Upper lobe of left lung (tissue), 6 donors: ENCODE measurements at places on chromosomes 1 and 21. TPM values are rescaled to one million over a fixed set of nuclear protein-coding genes. Genes with fewer than 3 reads are reported as not detected.

- no peak for DNase-seq
These were observed 32.8 kb downstream of the RNASEL start for GRCh38 chr1:182556279-182556678.

DNA sequence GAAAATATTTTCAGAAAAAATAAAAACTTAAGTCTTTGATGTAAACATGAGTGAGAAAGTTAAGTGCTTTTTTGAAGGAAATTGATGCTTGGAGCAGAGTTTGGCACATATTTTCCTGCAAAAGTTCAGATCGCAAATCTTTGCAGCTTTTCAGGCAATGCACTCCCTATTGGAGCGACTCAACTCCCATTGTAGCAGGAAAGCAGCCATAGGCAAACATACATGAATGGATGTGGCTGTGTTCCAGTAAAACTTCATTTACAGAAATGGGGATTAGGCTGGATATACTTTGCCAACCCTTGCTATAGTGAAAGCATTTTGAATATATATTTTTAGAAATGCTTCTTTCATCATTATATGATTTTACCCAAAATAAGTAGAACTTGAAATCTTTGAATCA lies 8.1 kb downstream of the AGL start:
- DNase-seq: no peak

- DNase-seq: no peak
These were observed 13.5 kb downstream of the DNAJC16 start for GRCh38 chr1:15540186-15540585.

Gene RGS8
- total RNA-seq: 0.20 TPM

Gene PPIAL4G
- not detected for total RNA-seq

Gene KIF14
- 0.26 TPM for total RNA-seq

GRCh38 chr1:94992863-94993563 lies 66.1 kb upstream of the CNN3 start:
- no peak for DNase-seq

DNA sequence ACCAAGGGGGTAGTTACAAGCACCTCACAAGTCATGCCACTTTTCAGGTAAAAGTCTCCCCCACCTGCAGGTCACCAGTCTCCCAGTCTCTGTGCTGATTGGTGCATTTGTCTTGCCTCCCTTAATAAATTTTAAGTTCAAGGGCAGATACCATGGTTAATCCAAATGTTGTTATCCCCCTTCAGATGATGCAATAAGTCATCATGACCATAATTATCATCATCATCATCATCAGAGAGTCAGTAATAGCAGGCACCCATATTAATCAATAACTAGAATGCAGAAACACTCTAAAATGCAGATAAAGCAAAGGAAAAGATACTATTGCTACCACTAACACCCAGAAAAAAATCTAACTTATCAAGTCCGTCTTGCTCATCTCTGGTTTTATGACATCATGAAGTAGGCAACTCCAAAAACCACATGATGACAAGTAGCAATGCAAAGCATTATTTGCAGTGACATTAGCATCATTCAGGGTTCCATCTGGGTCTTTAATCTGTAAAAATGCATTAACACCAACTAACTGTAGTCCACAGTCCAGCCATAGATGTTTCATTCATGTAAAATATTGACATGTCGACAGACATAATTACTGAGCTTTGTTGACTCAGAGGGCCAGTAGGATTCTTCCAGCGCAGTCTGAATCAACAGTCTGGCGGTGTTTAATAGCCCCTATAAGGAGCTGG lies 492.0 kb upstream of the RUNX1 start:
- no peak for DNase-seq

Gene TNFAIP8L2
- total RNA-seq: 19.1 TPM

DNA sequence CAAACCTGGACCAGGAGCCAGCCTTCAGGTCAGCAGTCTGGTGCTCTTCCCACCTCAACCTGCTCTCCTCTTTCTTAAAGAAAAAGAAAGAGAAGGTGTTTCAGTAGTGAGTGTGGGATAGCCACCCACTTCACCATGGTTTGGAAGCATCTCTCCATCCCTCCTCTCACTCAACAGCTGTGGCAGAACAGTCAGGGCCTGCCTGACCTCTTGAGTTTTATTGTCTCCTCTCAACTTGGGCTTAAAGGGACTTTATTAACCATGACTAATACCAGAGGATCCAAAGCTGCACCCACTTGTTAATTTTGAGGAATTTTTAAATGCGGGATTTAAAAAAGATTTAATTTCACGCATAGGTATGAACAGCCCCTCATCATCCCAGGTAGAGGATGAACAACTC lies 570 bp upstream of the VASH2 start:
- DNase-seq: no peak

GRCh38 chr1:17304826-17305175 lies 3.2 kb upstream of the PADI4 start:
- peak; percentile 34 for DNase-seq

DNA sequence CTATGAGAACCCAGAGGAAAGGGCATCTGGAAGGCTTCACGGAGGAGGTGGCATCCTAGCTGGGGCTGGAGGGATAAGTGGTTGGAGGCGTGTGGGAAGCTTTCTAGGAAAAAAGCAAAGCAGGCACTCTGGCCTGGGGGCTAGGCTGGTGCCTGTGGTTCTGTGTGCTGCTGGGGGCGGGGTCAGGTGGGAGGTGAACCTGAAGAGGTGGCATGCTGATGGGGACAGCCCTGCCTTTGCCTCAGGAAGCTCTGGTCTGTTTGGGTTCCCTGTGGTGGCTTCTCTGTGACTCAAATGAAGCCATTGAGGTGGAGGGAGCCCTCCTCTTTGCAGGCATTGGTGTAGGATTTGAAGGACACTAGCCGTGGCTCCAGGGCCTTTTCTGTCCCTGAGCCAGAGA lies 221.6 kb upstream of the POU3F1 start:
- DNase-seq: no peak

- no peak for DNase-seq
These were observed 16.0 kb upstream of the PROK1 start for GRCh38 chr1:110434946-110435345.

Gene AIRE
- not detected for total RNA-seq

- DNase-seq: no peak
These were observed 331.2 kb downstream of the KIF26B start for GRCh38 chr1:245485996-245486395.

DNA sequence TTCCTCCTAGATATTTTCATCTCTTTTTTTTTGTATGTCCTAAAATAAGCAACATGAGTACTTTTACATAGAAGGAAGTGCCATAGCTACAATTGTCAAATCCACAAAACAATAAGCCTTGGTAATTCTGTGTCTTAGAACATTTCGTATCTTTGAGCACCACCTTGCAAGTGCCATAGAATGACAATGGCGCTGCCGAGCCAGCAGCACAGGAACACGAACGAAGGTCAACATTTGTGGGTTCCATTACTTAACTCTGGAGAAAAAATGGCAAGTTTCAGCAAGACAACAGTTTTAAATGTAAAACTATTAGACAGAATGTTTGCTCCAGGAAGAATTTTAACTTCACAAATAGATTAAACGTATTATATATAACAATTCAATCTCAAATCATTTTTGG lies 222.1 kb downstream of the CHRM3 start:
- DNase-seq: no peak

DNA sequence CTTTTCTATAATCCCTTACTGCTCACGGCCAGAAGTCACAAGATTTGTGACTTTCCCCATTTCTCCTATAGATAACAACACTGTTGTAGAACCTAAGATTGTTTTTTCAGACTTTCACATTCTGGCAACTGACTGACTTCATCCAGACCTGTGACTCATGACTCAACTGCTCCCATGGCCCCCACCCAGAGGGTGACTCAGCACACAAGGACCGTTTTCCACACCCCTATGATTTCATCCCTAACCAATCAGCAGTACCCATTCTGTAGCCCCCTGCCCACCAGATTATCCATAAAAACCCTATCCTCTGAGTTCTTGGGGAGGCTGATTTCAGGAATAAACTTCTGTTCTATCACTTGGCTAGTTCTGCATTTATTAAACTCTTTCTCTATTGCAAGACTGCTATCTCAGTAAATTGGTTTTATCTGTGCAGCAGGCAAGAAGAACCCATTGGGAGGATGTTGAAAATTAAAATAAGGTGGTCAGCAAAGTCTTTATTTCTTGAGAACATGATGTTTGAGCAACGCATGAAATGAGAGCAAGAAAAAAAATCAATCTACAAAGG lies 79.7 kb downstream of the NGF start:
- DNase-seq: no peak

Gene KRTAP19-2
- not detected for total RNA-seq

DNA sequence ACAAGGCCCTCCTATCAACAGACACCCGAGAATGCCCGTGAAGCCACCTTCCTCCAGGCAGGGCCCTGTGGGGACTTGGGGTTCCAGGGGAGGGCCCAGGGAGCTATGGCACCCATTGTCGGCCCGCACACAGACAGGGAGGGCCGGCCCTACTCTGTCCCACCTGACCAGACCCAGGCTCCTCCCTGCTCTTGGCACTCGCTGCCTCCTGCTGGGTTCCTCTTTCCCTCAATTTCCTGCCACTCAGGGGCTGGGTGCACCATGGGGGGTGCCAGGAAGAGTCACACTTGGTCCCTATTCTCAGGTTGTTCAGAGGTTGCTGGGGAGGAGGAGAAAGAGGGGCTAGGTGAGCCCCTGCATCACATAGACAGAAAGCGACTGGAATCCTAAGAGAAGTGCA lies 8.0 kb upstream of the OXCT2 start:
- no peak for DNase-seq

DNA sequence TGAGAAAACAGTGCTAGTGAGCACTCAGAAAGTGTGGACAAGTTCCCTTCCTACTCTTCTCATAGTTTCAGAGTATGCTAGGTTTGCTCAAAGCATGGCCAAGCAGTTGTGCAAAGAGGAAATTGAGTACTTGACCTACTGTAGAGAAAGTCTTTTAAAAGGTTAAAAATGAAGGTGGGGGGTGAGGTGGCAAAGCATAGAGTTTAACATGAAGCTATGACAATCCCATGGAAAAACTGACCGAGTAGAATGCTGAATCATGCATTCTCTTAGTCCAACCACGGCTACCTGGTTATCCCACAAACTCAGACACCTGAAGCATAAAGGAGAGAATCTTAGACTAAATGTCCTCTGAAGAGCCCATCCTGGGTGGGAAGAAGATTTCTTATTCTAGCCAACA lies 79.9 kb downstream of the PTPN14 start:
- no peak for DNase-seq
